Stimulated activated CD4-positive, alpha-beta T cell treated with anti-CD3 and anti-CD28 coated beads, Interleukin-4, amount 100 ng/mL, for 24 hours (primary cell): ENCODE measurements at places on chromosomes 2 and 18.

GRCh38 chr18:78607221-78607620 is 372.4 kb upstream of the SALL3 start:
- no peak for DNase-seq

DNA sequence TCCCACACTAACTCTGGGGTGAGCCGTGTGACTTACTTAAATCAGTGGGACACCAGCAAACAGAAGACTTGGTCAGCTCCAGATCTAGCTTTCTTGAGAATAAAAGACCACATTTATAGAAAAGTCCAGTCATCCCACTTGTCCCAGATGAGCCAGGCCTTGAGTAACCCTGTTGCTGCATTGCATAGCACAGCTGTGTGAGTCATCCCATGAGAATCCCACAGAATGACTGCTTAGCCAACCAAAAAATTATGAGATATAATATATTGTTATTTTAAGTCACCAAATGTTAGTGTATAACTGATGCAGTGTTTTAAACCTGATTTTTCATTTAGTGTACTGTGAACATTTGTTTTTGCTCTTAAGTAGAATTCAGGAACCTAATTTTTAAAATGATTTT is 94.2 kb upstream of the FSHR start:
- DNase-seq, result no peak

DNA sequence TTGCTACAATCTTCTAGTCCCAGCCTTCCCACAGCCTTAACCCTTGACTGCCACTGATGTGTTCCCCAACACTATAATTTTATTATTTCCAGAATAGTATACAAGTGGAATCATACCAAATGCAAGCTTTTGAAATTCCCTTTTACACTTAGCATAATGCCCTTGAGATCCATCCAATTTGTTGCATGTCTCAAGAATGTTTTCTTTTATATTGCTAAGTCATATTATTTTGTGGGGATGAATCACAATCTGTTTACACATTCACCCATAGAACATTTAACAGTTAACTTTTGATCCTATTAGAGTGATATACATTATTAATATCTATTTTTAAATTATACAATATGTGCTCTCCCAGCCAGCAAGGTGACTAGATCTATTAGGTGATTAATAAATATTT is 74.3 kb upstream of the KYNU start:
- no peak for DNase-seq

DNA sequence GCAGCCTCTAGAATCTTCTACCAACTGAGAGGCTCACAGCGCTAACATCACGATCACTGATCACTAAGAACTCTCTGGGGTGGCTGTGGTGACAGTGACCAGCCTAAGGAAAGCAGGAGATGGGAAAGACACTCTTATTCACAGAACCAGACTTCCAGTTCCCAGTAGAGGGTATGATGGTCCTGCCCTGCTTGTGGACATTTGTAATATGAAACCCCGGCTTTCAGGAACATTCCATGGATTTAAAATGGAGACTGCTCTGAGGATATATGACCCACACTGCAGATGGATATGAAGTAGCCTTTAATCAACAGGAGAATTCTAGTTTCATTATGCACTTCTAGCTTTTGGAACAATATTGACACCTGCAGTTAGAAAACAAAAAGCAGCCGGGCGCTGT is 131.8 kb downstream of the AFF3 start:
- DNase-seq, result no peak

DNA sequence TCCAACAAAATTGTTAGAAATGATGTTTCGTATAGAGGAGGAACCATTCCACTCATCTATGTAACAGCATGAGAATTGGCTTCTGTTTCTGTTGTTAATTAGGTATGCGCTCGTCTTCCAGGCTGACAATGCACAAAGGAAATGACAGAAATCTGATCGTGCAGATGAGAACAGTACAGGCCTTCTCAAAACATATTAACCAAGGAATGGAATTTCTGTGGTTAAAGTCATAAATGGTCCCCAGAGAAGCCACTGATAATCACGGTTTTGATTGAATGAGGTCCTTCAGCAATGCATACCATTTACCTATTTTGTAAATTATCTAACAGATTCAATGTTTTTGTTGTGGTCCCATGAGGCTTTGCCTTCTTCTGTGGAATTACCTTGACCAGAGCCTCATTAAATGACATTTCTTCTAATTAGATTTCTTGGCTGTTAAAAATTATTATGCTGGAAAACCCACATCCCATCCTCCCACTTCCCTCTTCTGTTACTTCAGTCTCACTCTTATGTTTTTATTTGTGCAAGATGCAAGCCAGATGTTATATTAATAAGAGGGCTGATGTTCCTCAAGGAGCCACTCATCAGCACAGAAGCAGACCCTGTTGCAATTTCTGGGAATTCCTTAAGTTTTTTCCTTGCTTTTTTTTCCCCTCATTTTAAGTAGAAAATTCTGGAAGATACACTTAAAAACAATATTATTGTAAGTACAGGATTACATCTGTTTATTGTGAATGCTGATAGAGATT is 395.8 kb downstream of the PID1 start:
- no peak for DNase-seq

DNA sequence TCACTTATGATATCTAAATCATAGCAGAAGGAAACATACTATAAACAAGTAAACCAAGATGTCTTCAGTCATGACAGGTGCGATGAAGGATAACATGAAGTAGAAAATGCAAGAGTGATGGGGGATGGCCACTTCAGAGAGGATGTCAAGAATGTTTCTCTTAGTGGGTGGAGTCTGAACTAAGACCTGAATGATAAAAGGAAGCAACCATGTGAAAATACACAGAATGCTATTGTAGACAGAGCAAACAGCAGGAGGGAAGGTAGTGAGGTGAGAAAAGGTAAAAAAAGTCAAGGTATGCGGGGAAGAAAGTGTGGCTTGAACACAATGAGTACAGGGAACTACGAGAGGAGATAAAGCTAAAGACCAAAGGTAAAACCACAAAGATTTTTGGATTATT is 341.6 kb downstream of the FBXO15 start:
- DNase-seq, result no peak

GRCh38 chr2:64114063-64114911 is 29.9 kb downstream of the PELI1 start:
- DNase-seq, result no peak
